ENCODE measurements at places on chromosomes 3 and 15. TPM values are rescaled to one million over a fixed set of nuclear protein-coding genes. Genes with fewer than 3 reads are reported as not detected.
A peak's percentile ranks its signal among the peaks of the same experiment; 100 is the strongest.

Gene WDR93
- total RNA-seq, result not detected

DNA sequence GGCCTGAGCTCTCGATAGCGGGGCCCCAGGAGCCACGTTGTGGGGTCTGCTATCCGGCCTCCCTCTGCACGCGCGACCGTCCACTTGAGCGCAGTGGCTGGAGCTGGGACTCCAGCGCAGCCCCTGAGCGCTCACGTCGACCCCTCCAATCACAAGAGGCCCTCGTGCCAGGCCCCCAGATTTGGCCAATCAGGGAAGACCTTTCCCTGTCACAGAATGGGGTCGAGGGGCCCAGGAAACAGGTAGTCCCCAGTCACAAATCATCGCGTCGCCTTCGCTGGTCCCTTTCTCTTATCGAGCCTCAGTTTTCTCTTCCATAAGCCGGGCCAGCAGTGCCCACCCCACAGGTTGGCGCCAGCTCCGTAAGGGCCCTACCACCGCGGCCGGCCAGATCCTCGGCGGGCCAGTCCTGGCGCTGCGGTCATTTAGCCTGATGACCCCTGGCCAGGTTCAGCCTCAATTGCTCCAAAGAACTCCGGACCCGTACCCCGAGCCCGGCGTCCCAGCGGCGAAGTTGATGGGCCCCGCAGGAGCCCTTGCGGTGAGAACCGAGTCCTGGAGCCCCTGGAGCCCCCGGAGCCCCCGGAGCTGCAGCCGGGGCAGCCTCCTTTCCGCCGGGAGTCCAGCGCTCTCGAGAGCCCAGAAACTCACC, 435 bp downstream of the ALDH1L1 start:
- H3K4me3 ChIP-seq, result no peak overlapping the region
- no peaks in the 10 kb centered on the region for H3K36me3 ChIP-seq
- H3K27me3 ChIP-seq, result peaks cover 27% of the 10 kb centered on the region
- no peak for DNase-seq
- peaks cover 2% of the 10 kb centered on the region for H3K4me1 ChIP-seq

- no peak overlapping the region for H3K27ac ChIP-seq
- no peaks in the 10 kb centered on the region for H3K27me3 ChIP-seq
- no peaks in the 10 kb centered on the region for H3K36me3 ChIP-seq
- H3K4me3 ChIP-seq, result no peak overlapping the region
Measured at GRCh38 chr3:81776643-81777042, 15.2 kb upstream of the GBE1 start.

- H3K27ac ChIP-seq, result peak overlapping the region; percentile 82
- H3K27me3 ChIP-seq, result no peaks in the 10 kb centered on the region
- DNase-seq, result peak; percentile 75
- H3K36me3 ChIP-seq, result no peaks in the 10 kb centered on the region
Measured at GRCh38 chr3:129892857-129893580, 492 bp downstream of the TMCC1 start.

GRCh38 chr15:63879995-63880394, 46.2 kb upstream of the HERC1 start:
- no peak overlapping the region for H3K4me3 ChIP-seq
- no peaks in the 10 kb centered on the region for H3K36me3 ChIP-seq
- H3K4me1 ChIP-seq, result peaks cover 2% of the 10 kb centered on the region
- H3K27ac ChIP-seq, result no peak overlapping the region

DNA sequence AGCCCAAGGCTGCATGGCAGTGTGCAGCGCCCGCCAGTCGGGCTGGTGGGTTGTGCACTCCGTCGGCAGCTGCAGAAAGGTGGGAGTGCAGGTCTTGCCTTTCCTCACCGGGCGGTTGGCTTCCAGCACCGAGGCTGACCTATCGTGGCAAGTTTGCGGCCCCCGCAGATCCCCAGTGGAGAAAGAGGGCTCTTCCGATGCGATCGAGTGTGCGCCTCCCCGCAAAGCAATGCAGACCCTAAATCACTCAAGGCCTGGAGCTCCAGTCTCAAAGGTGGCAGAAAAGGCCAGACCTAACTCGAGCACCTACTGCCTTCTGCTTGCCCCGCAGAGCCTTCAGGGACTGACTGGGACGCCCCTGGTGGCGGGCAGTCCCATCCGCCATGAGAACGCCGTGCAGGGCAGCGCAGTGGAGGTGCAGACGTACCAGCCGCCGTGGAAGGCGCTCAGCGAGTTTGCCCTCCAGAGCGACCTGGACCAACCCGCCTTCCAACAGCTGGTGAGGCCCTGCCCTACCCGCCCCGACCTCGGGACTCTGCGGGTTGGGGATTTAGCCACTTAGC, 4.3 kb downstream of the ISL2 start:
- peak; percentile 68 for DNase-seq
- peaks cover 76% of the 10 kb centered on the region for H3K27me3 ChIP-seq
- H3K36me3 ChIP-seq, result no peaks in the 10 kb centered on the region
- H3K4me3 ChIP-seq, result peak overlapping the region; percentile 73

GRCh38 chr3:172659246-172660002, 51.4 kb downstream of the NCEH1 start:
- DNase-seq, result no peak
- no peak overlapping the region for H3K4me3 ChIP-seq
- no peaks in the 10 kb centered on the region for H3K36me3 ChIP-seq
- H3K27me3 ChIP-seq, result no peaks in the 10 kb centered on the region
